Pancreas (tissue), 10 donors: ENCODE measurements at places on chromosomes 12 and 14.

GRCh38 chr14:79018836-79019235 lies 848.7 kb downstream of the NRXN3 start:
- DNase-seq, result no peak

- DNase-seq, result no peak
Observed at GRCh38 chr14:88130057-88130432, 125.1 kb downstream of the GPR65 start.

GRCh38 chr12:109581856-109582255 lies 8.3 kb downstream of the MVK start:
- no peak for DNase-seq

GRCh38 chr12:64400041-64400440 lies 4.2 kb upstream of the XPOT start:
- DNase-seq, result no peak

DNA sequence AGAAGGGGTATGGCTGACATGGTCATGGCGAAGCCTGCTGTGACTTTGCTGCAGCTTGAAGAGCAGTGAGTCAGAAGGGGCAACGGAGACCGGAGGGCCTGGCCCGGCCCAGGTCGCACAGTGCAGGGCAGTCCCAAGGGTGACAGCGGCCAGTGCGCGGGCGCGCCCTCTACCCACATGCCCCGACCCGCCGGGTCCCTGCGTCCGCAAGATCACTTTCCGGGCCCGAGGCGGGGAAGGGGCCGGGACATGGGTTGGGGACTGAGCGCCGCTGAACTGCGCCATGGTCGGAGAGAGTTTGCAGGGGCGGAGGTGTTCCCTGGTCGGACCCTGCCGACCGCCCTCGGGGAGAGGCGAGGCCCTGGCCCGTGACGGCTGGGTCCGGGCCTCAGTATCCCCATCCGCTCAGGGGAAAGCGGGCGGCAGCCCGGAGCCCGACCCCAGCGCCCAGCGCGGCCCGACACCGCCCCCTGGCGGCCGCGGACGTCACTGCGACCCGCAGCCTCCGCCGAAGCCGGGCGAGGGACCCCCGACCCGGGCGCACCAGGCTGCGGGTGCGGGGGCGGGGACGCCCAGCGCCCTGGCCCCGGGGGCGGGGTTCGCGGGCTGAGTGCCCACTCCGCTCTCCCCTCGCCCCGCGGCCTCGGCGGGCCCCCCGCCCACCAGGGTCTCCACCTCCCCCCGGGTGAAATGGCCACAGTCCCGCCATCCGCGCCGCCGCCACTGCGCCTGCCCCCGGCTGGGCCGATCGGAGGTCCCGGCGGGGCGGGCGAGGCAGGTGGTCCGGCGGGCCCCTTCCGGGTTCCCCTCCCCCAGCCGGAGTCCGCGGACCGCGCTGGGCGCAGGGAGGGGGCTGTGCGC lies 7.2 kb upstream of the ANKRD9 start:
- peak; percentile 89 for DNase-seq

- no peak for DNase-seq
Observed at GRCh38 chr12:57157588-57158173, 10.3 kb upstream of the LRP1-AS start.

DNA sequence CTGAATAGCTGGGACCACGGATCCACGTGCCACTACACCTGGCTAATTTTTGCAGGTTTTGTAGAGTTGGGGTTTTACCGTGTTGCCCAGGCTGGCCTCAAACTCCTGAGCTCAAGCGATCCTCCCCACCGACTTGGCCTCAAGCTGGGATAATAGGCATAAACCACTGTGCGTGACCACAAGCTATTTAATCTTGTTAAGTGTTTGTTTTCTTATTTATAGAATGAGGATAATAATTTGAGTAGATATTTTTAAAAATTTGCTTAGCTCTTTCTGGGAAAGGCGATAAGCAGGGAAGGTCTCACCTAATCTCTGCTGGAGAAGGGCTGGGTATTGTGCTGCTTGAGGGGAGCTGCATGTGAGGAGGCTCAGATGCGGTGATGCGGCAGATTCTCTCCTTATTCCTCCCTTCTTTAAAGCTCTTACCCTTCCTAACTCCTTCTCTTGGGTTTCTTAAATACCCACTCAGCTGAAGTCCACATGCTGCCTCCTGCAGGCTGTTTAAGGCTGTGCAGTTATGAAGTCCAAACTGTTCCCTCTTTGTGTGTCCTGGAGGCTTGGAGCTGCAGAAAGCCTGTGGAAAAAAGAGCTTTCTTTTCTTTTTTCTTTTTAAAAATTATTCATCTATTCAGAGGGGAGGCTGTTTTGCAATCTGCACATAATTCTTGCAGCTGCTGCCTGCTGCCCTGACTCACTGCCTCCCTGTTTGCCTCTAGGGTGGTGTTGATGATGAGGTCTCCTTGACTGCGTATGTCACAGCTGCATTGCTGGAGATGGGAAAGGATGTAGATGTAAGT lies 37.9 kb downstream of the A2ML1 start:
- no peak for DNase-seq

- DNase-seq, result no peak
Observed at GRCh38 chr12:76859611-76860010, 19.2 kb downstream of the CSRP2 start.

GRCh38 chr14:102524451-102525218 lies 15.1 kb upstream of the ANKRD9 start:
- peak; percentile 100 for DNase-seq

DNA sequence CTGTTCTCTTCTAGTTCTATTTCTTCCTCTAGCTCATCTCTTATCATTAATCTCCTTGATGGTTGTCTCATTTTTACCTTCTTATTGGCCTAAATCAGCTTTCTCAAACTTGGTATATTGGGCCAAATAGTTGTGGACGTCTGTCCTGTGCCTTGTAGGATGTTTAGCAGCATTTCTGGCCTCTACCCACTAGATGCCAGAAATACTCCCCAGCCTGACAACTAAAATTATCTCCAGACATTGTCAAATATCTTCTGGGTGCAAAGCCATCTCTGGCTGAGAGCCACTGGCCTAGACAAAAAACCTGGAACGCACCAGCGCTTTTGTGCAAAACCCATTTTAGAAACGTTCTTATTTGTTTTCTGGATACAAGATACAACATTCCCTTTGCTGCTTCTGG lies 38.8 kb upstream of the LRRC10 start:
- DNase-seq, result no peak

GRCh38 chr12:4505376-4505986 lies 33.2 kb upstream of the RAD51AP1 start:
- no peak for DNase-seq

GRCh38 chr12:45130881-45131281 lies 80.0 kb upstream of the DBX2 start:
- no peak for DNase-seq

DNA sequence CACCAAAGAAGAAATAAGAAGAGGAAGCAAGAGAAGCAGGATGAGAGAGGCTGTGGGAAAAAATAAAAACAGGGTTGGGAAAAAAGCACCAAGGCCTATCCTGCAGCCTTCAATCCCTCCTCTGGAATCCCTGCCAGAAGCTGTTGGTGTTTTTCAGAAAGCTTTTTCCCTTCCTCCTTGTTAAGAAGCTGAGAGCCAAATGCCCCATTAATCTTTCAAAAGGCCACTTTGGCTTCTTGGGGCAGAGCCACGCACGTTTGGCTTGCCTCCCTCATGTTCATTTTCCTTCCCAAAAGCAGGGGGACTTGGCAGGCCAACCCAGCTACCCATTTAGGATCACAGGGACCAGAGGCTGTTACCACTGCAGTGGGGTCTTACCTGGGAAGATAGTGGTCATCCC lies 365.3 kb downstream of the NUAK1 start:
- DNase-seq, result no peak

GRCh38 chr12:122452701-122453285 lies 30.3 kb upstream of the CLIP1 start:
- no peak for DNase-seq

GRCh38 chr14:54344445-54344844 lies 52.4 kb upstream of the CDKN3 start:
- no peak for DNase-seq

DNA sequence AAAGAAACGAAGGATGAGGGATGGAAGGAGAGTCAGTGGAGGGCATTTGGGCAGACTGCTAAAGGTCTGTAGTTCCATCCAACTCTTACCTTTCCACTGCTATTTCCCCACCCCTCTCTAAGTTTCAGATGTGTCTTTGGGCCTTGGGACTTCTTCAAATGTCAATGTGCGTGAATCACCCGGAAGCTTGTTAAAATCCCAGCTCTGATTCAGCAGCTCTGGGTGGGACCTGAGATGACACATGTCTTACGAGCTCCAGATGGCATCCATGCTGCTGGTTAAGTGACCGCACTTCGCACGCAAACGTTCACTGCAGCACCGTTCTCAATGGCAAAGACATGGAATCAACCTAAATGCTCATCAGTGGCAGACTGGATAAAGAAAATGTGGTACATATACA lies 309.9 kb downstream of the VRK1 start:
- no peak for DNase-seq

- DNase-seq, result no peak
Observed at GRCh38 chr12:8829125-8829518, 6.7 kb downstream of the A2ML1 start.

DNA sequence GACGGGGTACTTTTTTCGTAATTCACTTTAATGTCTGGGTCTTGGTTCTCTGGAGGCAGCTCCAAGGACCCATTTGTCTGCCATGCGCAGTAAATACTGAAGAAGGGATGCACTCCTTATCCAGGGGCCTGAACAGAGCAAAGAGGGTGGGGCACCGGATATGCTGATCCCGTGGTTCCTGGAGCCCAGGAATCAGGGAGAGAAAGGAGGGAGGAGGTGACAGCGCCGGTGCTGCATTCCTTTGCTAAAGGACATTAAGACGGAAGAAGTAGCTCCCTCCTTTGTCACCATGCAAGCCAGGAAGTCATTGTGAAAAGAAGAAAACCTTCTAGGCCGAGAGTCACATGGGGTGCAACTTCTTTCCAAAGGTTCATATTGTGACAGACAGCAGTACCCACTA lies 1057.7 kb downstream of the VRK1 start:
- no peak for DNase-seq

- DNase-seq, result no peak
Observed at GRCh38 chr12:19959353-19959752, 409.0 kb upstream of the PDE3A start.

DNA sequence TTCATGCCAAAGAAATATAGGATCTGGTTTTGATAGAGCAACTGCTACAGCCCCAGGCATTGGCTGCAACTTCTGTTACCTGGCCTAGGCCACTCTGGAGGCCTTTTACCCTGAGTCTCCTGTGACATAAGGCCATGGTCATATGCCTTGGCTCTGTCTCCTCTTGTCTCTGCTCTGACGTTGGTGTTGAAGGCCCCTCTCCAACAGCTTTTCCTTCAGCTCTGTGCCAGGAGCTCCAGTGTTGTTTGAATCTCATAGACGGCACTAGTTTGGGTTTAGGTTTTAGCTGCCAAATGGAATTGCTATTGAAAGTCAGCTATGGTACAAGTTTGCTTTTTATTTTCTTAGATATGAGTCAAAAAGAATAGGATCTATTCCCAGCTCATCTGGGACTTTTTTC lies 41.1 kb downstream of the TTLL5 start:
- DNase-seq, result no peak

- no peak for DNase-seq
Observed at GRCh38 chr12:117142094-117142493, 42.9 kb upstream of the TESC start.

GRCh38 chr14:67186172-67186768 lies 3.0 kb upstream of the GARIN2 start:
- DNase-seq, result no peak

DNA sequence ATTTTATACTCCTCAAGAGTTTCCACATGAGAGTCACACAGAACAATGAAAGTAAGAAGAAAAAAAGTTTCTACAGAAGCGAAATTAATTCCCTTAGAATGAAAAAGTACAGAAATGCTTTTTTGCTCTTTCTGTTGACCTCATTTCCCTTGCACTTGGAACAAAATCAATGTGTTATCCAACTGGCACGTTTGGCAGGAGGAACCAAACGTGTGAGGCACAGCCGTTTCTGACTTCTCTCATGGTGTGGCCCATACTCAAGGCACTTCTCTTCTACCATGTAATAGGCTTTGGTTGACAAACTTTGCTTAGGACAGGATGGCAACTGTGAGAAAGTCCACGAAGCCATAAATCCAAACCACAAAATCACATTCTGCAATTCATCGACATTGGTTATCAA lies 297.0 kb downstream of the FUT8 start:
- DNase-seq, result no peak

- DNase-seq, result peak; percentile 62
Observed at GRCh38 chr14:68794851-68795596, 2.2 kb upstream of the ZFP36L1 start.

- DNase-seq, result no peak
Observed at GRCh38 chr14:60760209-60760608, 25.6 kb downstream of the MNAT1 start.

DNA sequence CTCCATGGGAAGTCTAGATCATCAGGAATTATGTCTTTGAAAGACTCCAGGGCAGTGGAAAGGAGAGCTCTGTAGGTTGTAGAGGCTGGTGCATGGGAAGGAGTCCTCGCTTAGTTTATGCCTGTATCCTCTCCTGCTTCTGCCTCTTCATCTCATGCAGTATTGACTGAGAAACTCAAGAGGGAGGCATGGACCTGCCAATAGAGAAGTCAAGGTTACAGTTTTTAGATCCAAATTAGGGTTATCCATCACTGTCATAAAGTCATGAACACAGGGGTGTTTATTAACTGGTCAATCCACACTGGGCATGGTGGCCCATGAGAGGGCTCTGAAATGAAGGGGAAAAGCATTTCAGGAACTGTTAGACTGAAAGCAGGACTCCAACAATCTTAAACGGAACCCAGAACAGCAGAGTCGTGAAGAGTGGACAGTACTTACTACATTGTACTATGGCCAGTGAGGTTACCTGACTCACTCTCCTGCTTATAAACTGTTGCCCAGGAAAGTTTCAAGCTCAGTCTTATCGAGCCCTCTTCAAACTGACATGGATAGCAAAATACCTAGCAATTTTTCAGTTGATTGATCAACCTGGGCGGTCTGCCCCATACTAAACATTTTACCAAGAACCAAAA lies 30.1 kb upstream of the DHRS7 start:
- no peak for DNase-seq

GRCh38 chr12:2722806-2723205 lies 72.0 kb upstream of the FKBP4 start:
- no peak for DNase-seq

DNA sequence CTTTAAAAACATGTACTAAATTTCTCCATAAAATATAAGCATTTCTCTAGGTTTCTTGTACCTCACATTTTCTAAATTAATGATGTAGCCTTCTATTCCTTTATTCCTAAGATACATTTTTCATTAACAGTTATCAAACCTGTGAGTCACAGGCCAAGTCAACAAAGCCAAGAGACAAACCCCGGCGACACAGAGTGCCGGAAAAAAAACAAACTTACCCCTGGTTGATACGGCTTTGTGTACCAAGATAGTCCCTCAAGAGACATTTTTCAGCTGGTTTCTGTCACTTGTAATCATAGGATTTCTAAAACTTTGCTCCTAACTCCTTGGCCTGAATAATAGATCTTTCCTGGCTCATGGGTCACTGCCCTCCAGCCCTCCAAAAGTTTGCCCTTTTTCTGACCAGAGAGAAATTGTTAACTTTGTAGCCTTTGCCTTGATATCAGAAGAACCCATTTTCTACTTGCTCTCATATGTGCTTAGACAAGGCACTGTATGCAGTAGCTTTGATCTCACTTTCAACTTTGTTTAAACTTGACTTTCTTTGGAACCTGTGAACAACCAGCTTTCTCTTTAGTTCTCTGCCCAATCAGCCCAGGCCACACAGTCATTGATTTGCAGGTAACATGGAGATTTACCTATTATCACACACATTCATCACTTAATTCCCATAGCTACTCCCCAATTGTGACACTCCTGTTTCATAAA lies 172.2 kb downstream of the PRKD1 start:
- no peak for DNase-seq
